ENCODE measurements at places on chromosomes 6 and 20.

GRCh38 chr20:35721621-35722020, 20.4 kb downstream of the RBM39 start:
- no peak for DNase-seq

DNA sequence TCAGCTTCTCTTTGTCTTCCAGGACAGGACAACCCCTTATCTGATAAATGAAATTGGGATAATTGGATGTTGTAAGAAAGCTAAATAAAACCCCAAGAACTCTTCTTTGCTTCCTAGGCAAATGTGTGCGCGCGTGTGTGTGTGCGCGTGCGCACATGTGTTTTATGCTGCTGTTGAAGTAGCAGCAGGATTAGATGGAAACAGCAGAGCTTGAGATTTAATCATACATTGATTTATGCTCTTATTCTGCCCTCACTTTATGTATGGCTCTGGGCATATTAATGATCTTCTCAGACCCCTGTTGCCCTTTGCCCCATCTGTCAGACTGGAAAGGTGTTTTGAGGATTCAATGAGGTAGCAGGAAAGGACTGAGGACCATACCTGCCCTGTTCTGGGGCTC, 324.0 kb upstream of the MAP3K7 start:
- DNase-seq: no peak

DNA sequence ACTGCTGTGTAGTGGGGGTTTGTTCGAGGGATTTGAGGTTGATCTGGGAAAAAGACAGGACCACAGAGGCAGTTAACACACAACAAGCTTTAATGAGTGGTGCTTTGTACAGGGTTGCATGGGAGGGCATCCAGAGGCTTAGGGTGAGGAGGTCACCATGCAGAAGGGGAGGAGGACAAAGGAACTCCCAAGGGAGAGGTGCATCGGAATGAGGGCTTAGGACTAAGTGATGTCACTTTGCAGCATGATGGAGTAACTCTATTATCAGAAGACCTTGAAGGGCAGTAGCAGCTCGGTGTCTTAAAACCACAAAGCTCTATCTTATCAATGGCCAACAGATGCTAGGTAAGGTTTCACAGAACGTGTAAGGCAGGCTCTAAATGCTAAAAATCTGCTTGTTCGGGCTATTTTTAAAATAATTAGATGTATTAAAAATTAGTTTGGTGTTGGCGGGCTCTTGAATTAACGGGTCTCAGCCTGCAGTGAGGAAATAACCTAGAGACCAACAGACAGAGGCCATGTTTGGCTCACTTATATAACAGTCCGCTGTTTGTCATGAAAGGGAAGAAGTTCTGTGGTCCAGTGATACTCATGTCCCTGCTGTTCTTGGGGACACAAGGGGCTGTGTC, 37.9 kb downstream of the MAN1A1 start:
- no peak for DNase-seq

- no peak for DNase-seq
These were observed 2.4 kb downstream of the SLC22A23 start for GRCh38 chr6:3454273-3455010.

DNA sequence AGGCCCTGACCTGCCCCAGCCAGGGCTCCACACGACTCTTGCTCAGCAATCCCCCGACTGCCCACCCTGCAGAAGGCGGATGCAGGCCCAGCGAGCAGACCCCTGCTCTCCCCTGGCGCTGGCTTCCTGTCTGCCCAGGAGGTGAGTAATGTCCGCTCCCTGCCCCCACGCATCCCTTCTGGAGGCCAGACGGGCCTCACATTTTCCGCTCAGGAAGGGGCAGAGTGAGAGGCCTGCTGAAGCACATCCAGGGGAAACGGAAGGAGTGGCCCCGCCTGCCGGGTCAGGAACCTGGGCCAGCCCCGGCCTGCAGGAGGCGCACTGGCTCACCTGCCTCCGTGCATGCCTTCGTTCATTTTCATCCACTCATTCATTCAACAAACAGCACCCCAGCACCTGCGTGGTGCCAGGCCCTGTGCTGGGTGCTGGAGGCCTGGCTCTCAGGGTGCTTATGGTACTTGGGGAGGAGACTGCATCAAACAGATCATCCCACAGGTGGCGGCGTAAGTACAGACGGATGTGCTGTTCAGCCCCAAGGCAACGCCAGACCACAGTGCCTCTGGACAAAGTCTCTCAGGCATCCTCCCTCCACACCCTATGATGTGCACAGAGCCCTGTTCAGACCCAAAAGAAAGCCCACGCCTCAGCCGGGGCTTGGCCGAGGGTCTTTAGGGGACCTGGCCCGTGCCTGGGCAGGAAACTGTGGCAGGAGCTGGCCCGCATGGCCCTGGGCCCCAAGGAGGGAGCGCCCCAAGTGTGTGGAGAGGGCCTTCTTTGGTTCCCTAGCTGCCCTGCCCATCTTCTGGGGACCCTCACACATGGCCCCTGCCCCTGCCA, 112.1 kb downstream of the ASXL1 start:
- no peak for DNase-seq

GRCh38 chr6:118649918-118650581, 1.3 kb downstream of the CEP85L start:
- no peak for DNase-seq

GRCh38 chr6:24245275-24245674, 112.6 kb downstream of the DCDC2 start:
- no peak for DNase-seq

GRCh38 chr6:26141378-26141904, 54.2 kb downstream of the HFE start:
- DNase-seq: peak; percentile 16

DNA sequence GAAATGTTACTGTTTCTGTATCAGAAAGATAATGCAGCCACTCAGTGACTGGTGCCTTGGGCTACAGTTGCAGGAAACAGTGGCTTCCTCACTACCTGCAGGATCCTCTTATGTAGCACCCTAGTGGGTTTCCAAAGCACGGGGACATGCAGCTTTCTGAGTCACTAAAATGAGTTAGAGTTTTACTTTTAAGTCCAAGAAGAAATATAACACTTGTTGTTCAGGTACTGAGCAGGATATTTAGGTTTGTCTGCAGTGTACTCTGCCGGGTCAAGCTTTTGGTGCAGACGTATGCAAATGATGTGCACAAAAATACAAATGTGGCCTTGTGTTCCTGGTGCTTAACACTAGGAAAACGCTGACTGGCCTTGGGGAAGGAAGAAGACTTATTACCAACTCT, 22.0 kb downstream of the ACSS1 start:
- peak; percentile 86 for DNase-seq

GRCh38 chr6:154567695-154568220, 57.3 kb upstream of the CNKSR3 start:
- no peak for DNase-seq

- no peak for DNase-seq
These were observed 143.0 kb downstream of the FNDC1 start for GRCh38 chr6:159312206-159312605.

GRCh38 chr6:3473773-3474172, 16.9 kb upstream of the SLC22A23 start:
- no peak for DNase-seq

DNA sequence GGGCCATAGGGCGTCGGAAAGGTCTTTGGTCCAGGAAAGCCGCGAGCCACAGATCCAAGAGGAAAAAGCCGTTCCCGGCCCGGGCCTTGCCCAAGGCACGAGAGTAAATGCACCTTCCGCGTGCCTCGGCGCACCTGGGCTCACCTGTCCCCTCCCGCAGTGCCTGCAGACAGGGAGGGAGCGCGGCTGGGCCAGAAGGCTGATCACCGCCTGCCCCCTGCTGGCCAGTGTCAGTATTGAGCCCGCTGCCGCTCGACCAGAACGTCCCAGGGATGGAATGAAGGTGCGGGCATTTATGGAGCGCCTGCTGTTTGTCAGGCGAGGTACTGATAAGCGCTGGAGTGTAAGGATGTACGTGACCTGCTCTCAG, 679 bp upstream of the LPIN3 start:
- DNase-seq: peak; percentile 88

GRCh38 chr20:23165307-23165750, 79.2 kb upstream of the CD93 start:
- no peak for DNase-seq

GRCh38 chr6:96157018-96157565, 141.3 kb downstream of the FUT9 start:
- DNase-seq: no peak

DNA sequence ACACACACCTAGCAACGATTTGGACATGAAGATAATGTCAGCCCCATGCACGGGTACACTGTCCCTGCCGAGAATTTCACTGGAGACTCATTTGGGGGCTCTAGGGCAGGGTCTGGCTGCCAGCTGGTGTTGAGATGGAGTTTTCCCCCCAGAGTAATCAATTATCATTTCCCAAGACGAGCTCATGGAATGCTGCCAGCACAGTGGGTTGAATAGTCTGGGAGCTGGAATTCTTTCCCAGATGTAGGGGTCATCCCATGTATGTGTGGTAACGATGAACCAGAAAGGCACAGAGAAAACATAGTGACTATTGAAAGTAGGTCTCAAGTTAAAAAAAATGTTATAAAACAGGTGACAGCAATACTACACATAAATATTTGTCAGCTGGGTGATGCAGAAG, 579.9 kb downstream of the MAFB start:
- DNase-seq: no peak

GRCh38 chr6:29810371-29810770, 17.3 kb upstream of the HLA-G start:
- DNase-seq: no peak

- DNase-seq: no peak
These were observed 29.1 kb downstream of the OPN5 start for GRCh38 chr6:47810885-47811284.

- DNase-seq: peak; percentile 12
These were observed 12.0 kb downstream of the XRN2 start for GRCh38 chr20:21315138-21315537.

DNA sequence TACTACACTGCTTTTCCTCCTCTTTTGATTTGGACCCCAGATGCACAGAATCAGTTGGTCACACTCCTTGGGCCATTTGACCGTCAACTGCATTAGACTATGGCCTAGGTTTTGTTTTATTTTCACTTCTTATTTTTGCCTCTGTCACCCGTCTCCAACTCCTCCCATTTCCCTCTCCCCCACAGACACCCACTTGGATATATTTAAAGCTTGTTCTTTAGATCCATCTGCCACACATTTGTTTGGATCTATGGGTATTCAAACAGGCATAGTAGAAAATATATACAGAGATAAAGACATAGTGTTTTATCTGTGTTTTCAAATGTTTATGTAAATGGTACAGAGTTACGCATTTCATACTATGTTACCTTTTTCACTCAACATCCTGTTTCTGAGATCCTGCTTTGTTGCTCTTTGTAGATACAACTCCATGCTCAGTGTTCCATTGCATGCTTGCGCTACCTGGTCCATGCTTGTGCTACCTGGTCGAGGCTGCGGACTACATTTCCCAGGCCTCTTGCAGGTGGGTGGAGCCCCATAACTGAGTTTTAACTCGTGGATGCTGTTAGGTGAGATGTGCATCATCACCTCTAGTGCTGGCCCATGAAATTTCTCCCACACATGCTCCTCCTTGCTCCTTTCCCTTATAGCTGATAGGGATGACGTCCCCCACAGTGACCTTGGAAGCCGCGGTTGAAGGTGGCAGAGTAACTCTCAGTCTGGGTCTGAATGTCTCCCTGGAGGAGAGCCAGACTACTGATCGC, 11.5 kb upstream of the PREX1 start:
- no peak for DNase-seq

DNA sequence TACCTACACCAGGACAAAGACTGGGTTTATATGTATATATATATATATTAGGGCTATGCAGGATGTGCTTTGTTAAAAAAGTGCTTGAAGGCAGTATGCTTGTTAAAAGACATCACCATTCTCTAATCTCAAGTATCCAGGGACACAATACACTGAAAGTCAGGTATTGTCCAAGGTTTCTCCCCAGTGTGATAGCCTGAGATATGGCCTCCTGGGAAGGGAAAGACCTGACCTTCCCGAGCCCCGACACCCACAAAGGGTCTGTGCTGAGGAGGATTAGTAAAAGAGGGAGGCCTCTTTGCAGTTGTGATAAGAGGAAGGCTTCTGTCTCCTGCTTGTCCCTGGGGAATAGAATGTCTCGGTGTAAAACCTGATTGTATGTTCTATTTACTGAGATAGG, 156.9 kb downstream of the GPX5 start:
- peak; percentile 31 for DNase-seq

DNA sequence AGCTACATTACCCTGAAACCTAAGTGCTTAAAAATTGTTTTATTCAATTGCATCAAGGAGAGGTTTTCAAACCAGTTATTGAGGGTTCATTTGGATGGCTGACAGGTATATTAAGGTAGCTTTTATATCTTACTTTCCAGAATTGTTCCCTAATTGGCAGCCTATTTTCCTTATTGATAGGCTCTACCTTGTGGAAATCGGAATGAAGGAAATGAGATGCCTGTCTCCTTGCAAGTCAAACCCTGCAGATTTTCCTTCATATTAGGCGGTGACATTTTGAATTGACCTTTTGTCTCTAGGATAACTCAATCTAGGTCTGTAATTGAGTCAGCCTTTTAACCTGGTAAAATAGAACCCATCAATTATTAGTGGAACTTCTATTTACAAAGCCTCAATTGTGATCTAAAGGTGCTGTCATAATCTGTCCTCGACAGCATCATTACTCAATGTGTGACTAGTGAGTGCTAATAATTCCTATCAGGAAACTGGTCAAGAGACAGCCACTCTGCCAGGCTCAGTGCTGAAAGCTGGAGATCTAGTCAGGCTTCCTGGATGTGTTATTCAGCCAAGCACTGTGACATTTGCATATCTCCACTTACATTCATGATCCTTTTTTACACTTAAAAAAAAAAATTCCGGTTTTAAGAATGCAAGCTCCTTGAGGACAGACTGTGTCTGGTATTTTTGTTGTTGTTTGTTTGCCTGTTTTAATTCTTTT, 20.1 kb downstream of the OPRM1 start:
- DNase-seq: peak; percentile 51

- no peak for DNase-seq
These were observed 14.4 kb downstream of the PTPRA start for GRCh38 chr20:2887715-2888114.

- DNase-seq: no peak
These were observed 593.9 kb downstream of the CD109 start for GRCh38 chr6:74289884-74290283.

DNA sequence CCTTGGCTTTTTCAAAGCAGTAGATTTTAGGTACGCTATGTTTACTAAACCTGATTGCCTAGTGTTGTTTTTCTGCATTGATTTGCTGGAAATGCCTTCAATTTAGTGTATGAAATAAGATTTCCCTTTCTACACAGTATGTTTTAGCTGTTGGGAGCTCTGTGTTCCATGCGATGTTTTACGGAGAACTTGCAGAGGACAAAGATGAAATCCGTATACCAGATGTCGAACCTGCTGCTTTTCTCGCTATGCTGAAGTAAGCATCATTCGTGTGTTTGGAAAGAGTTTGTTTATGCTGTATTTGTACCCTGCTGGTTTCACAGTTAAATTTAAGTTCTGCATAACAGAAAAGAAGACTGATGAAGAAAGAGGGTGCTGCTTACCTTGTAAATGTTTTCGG, 1.9 kb downstream of the BTBD3 start:
- no peak for DNase-seq

GRCh38 chr6:71582820-71583219, 294.2 kb downstream of the OGFRL1 start:
- no peak for DNase-seq

Measured in NCI-H526 (cell line).